ENCODE measurements at places on chromosomes 2 and 18. TPM values are rescaled to one million over a fixed set of nuclear protein-coding genes. Genes with fewer than 3 reads are reported as not detected.
A peak's percentile ranks its signal among the peaks of the same experiment; 100 is the strongest.

GRCh38 chr2:207258263-207258991 lies 92.7 kb upstream of the KLF7 start:
- H3K36me3 ChIP-seq = no peaks in the 10 kb centered on the region
- no peaks in the 10 kb centered on the region for H3K27me3 ChIP-seq
- H3K27ac ChIP-seq = peak overlapping the region; percentile 25
- H3K4me1 ChIP-seq = peaks cover 56% of the 10 kb centered on the region

DNA sequence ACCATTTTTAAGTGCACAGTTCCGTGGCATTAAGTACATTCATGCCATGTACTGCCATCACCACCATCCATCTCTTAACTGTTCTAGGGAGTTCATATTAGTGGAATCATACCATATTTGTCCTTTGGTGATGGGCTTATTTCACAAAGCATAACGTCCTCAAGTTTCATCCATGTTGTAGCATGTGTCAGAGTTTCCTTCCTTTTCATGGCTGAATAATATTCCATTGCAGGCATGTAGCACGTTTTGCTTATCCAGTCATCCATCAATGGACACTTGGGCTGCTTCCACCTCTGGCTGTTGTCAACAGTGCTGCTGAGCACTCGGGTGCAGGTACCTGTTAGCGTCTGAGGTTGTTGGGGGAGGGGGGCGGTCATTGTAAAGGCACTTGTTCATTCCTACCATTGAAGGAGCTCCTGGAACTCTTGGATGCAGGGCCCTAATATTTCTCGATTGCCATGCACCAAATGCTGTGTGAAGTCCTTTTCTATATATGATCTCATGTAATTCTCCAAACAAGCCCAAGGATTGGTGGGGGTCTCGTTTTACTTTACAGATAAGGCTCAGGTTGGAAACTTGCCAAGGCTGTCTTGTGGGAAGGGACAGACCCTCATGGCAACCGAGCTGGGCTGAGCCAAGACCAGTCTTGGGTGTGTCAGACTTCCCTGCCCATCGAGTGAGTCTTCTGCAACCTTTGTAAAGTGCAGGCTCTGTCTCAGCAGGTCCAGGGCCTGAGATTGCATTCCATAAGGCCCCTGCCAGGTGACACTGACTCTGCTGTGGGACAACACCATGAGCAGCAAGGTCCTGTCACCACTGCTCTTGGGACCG lies 42.9 kb upstream of the SH3RF3 start:
- H3K4me1 ChIP-seq = no peaks in the 10 kb centered on the region
- no peak for DNase-seq
- no peak overlapping the region for H3K4me3 ChIP-seq
- H3K36me3 ChIP-seq = no peaks in the 10 kb centered on the region
- no peak overlapping the region for H3K27ac ChIP-seq

GRCh38 chr2:220669324-220669723 lies 902.8 kb downstream of the EPHA4 start:
- H3K27me3 ChIP-seq = no peaks in the 10 kb centered on the region
- no peaks in the 10 kb centered on the region for H3K4me1 ChIP-seq
- H3K4me3 ChIP-seq = no peak overlapping the region
- no peak overlapping the region for H3K27ac ChIP-seq

Gene PLCD4
- 2.7 TPM for total RNA-seq

Gene FIGN
- total RNA-seq = 0.38 TPM

Measured in esophagus squamous epithelium (tissue), 5 donors.